Sigmoid colon (tissue), 7 donors: ENCODE measurements at places on chromosomes 3 and 15. TPM values are rescaled to one million over a fixed set of nuclear protein-coding genes. Genes with fewer than 3 reads are reported as not detected.

Gene CTXND1
- 0.55 TPM for total RNA-seq

Gene WDR93
- not detected for total RNA-seq

Gene RPP25
- total RNA-seq = 4.7 TPM

Gene HHLA2
- not detected for total RNA-seq

Gene EPHA6
- total RNA-seq = 45.4 TPM

Gene CAMK2N2
- total RNA-seq = not detected

- peak; percentile 30 for DNase-seq
Observed at GRCh38 chr15:59543721-59544547, 67.6 kb upstream of the GCNT3 start.

DNA sequence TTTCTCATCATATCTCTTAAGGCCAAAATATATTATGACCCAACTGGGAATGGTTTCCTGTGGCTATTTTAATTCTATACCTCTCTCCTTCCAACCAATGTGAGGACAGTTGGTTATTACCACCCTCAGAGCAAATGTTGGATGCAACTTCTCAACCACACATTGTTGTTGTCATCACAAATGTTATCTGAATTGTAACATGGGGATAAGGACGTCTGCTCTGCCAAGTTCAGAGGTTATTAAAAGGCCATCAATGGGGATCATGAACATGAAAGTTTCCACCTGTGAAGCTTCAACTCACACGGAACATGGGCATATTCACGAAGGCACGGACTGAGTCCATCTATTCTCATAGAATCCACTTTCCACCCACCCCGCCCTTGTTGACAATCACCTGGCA is 46.8 kb downstream of the MB21D2 start:
- no peak for DNase-seq

DNA sequence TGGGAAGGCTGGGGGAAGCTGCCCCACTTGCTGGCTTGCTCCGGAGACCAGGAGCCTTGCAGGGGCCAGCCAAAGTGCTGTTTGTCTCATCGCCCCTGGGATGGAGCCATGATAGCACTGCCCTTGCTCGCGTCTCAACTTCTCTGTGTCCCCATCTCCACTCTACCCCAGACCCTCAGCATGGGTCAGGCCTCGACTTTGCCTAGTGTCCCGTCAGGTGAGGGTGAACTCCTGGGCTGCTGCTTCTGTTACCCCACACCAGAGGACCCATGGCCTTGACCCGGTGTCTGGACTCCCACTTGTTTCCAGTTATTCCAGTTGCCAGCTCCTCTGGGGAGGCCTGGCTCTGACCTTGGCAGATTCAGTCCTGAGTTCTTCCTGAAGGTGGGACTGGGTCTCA is 36.5 kb upstream of the DUSP7 start:
- peak; percentile 22 for DNase-seq

- DNase-seq = no peak
Observed at GRCh38 chr15:29516929-29517328, 247.3 kb upstream of the NSMCE3 start.

GRCh38 chr15:48603123-48603500 is 42.4 kb downstream of the FBN1 start:
- DNase-seq = no peak

DNA sequence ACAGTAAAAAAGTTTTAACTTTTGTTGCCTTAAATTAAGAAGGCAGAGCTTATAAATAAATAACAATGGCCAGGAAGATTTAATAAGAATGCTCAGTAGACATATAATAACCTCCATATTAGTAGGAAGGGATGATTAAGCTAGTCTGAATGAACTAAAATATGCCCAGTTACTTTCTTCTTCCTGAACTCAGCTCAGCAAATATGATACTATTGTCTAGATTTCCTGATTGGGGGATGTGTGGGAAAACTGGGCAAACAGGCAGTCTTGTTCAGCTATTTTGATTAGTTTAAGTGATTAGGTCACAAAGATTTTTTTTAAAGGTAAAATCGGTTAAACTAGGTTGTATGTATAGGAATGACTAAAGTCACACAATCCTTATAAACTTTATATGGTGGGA is 167.2 kb upstream of the SLC2A2 start:
- no peak for DNase-seq

DNA sequence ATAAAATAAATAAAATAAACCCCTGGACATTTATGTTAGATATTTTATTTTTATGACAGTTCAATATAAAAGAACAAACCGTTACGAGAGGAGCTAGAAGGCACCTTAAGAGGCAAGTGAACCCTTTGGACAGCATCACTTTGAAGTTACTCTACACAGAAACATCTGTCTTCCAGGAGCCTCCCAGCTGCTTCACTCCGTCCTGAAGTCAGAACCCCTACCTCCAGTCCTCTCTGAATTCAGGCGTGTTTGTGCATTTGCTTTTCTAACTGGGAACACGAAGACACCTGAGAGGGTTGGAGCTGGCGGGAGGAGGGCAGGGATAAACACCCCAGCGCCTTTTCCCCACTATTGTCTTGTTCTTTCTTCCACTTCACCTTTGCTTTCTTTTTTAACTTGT is 46.2 kb downstream of the CMTM7 start:
- DNase-seq = no peak

DNA sequence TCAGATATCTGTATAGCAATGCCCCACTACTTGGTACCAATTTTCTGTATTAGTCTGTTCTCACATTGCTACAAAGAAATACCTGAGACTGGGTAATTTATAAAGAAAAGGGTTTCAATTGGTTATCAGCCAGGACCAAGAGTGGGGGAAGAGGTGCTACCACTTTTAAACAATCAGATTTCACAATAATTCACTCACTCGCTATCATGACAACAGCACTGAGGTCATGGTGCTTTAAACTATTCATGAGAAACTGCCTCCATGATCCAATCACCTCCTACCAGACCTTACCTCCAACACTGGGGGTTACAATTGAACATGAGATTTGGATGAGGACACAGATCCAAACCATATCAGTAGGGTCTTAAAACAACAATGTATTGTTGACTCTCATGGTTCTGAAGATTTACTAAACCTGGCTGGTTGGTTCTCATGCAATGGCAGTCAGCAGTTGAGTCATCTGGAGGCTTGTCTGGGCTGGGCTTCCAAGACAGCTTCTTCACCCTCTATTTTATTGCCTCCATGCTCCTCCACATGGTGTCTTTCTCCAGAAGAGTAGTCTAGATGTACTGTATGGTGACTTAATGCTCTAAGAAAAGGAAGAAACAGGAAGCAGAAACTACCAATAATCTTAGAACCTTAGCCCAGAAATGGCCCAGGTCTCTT is 21.2 kb upstream of the TM4SF4 start:
- DNase-seq = no peak

DNA sequence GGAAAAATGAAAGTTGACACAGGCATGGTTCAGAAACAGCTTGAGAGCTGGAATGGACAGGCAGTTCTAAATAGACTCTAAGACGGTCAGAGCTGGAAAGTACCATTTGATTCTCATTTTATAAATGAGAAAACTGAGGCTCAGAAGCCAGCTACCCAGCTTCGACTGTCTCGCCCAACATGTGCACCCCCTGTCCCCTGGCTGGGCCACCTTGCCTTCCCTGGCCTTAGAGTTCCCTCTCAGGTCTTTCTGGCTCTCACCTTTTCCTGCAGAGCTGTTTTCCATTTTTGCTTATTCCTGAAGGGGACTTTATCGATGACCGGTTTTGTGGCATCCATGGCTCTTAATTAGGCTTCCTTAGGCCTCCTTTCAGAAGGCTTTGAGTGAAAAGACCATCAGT is 17.3 kb upstream of the DOCK3 start:
- no peak for DNase-seq

DNA sequence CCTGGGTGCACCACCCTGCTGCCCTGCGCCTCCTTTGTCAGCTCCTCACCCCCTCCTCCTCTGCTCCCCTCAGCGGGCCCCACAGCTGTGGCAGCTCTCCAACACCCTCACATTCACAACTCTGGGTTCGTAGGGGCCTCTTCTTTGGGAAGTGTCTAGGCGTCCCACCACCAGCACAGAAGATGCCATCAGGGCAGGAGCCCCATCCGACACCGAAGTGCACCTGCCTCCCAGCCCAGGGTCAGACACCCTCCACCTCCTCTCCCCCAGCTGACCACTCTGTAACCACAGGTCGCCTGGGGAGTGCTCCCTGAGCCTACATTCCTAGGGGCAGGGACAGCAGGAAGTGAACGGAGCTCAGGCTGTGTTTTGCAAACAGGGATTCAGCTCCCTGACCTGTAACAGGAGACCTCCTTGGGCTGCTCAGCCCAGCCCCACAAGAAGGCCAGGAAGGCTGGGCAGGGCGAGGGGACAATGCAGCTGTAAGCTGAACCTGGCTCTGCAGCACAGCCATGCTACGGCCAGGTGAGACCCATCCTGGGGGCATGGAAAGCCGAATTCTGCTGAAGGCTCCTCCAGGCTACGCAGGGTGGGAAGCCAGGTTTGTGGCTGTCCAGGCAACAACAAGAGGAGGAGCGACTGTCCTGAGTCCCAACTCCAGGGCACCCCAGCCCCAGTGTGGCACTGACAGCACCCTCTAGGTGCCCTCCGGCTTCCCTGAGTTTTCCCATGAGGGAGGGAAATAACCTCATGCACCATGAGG is 269.0 kb downstream of the GOLGA6L6 start:
- no peak for DNase-seq

DNA sequence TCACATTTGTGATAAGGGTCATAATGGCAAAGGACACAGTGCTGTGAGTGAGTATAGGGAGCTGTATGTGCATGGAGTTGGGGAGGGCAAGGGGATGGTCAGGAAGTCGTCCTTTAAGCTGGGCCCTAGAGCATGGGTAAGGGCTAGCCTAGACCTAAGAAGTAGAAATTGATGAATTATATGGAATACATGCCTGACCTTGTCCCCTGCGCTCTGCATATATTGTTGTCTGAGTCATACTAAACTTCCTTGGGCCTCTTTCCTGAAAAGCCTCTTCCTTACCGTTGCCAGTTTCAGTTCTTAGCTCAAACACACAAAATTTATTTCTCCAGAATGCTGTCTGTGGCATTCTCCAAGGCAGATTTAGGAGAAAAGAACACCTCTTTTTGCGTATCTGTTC is 4.6 kb downstream of the SNRK start:
- no peak for DNase-seq
